HuH-7.5 (cell line): ENCODE measurements at places on chromosomes 12 and 14.

GRCh38 chr12:8742501-8742900 lies 44.7 kb downstream of the RIMKLB start:
- no peak for DNase-seq

DNA sequence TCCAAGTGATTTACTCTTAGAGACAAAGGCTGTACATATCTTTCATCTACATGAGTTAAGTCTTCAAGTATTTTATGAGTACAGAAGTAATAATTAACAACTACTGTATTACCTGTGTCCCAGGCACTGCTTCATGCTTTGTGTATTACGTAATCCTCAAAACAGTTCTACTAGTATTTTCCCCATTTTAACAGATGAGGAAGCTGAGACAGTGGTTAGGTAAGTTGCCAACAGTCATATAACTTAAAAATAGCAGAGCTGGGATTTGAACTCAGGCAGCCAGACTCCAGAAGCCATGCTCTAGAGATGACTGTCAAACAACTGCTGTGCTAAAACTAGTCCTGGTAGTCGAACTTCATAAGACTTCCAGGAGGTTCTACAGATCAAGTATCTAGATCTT lies 10.7 kb downstream of the TRMT5 start:
- no peak for DNase-seq

DNA sequence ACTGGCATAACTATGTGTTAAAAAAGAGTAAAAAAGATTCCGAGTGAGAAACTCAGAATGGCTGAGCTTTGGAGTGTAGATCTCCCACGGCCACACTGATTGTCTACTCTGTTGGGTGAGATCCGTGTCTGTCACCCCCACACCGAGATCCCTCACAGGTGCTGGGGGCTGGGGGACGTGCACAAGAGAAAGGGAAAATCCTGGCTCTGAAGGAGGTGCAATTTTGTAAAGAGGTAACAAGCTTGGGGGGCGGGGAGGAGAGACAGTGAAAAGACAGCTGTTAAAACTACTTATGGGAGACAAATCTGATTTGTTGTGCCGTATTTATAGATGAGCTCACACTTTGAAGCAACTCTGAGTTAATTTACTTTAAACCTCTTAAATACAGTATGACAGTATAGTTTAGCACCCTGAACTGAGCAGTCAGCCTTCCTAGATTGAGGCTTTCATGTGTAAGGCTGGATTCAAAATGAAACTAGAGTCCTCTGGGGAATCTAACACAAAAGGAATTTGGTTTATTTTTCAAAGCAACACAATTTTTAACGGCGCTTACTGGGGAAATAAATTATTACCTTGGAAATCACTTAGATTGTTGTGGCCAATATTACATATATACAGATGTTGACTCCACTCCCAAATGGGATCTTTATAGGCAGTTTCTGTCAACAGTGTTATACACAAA lies 167.4 kb upstream of the RGS6 start:
- no peak for DNase-seq

DNA sequence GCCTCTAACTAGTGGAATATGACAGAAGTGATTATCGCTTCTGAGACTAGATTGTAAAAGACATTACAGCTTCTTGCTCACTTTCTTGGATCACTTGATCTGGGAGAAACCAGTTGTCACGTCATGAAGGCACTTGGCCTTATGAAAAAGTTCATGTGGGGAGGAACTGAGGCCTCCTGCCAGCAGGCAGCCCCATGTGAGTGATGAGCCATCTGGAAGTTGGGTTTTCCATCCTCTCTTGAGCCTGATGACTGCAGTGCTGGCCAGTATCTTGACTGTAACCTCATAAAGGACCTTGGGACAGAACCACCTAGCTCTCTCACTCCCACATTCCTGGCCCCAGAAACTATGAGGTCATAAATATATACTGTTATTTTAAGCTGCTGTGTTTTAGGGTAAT lies 28.0 kb downstream of the TTLL5 start:
- no peak for DNase-seq

DNA sequence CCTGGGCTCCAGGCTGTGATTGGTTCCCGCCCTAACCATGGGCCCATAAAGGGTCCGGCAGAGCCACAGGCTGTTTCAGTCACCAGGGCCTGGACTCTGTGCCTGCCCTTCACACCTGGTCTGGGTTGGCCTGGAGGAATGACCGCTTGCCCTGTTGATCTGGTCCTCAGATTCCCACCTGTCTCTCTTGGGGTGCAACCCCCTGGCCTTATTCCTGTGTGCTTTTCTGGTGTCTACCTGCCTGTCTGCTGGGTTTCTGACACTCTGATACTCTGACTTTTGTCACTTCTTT lies 2.9 kb upstream of the KRT83 start:
- DNase-seq, result no peak

DNA sequence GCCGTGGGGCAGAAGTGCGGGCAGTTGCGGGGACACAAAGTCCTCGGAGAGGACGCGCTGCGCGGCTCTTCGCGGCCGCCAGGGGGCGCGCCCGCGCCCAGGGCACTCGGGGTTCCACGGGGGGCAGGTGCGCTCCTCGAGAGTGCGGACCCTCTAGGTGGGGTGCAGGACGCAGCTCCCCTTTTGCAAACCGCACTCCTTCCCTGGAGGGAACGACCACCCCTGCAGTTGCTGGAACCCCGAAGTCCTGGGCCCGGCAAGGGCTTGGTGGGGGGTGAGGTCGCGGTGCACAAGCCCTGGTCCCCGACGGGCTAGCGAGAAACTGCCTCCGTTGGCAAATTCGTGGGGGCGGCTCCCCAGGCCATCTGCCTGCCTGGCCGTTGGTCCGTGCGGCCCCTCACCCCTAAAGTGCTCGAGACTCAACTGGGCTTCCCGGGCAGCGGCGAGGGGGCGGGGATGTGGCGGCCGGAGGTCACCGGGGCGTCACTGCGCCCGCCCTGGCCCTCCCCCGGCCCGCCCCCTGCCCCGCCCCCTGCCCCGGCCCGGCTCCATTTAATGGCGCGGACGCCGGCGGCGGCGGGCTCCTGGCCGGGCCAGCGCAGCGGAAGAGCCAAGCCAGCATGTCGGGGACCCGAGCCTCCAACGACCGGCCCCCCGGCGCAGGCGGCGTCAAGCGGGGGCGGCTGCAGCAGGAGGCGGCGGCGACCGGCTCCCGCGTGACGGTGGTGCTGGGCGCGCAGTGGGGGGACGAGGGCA lies at the start of gene ADSS1:
TSS of gene ADSS1 (plus strand) at position 579 of the 756 bp plus-strand sequence. CDS start at position 621, 42 bp downstream.
- DNase-seq, result peak; percentile 93
